NAMALWA (cell line): ENCODE measurements at places on chromosomes 12 and 14.

GRCh38 chr12:119505001-119505400, 88.6 kb upstream of the TMEM233 start:
- DNase-seq: no peak

DNA sequence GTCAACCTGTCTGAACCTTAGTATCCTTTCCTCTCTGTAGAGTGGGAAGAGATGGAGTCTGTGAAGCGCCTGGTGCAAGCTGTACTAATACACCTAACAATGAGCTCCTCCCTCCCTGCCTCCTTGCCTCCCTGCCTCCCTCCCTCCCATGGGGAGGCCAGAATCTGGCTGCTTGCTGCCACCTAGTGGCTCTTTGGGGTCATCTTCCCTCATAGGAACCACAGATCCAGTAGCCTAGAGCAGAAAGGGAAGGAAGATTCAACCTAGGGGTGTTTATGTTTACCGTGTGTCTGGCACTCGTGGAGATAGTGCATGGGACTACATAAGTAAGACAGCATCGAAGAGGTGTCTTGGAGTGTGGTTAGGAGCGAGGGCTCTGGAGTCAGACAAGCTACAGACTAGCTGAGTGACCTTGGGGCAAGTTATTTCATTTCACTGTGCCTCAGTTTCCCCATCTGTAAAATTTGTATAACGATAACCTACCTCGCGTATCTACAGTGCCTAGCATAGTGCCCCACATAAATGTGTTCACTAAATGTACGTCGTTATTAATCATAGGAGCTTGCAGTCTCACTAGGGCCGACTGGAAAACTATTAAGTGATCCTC, 35.5 kb upstream of the TSPAN9 start:
- DNase-seq: peak; percentile 95

DNA sequence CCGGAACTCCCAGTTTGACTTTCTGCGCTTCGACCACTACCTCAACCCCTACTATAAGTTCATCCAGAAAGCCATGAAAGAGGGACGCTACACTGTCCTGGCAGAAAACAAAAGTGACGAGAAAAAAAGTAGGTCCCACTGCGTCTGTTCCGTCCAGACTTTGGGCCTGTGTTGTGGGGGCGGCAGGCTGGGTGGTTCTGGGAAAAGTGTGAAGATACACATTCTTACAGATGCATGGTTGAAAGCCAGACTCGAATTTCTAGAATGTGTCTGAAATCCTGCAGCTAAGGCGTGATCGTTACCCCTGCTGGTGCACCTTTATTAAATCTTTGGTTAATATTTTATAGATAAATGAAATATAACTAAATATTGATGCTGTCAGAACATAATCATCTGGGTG, 14.6 kb downstream of the SFSWAP start:
- no peak for DNase-seq

DNA sequence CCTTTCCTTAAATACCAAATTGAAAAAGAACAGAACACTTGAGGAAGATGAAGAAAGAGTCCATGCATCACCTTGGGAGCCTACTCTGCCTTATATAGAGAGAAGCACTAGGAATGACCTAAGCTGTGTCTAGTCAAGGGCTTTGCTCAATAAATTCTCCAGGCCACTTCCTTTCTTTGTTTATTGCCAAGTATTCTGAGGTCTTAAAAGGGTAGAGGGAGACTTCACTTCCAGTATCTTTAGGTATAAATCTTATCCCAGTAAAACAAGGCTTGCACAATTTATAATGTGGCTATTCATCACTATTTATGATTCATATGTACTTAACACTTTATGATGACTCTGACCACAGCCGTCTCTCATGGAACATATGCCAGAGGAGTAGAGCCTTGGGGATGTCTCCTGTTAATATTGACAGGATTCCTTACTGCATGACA, 85.1 kb upstream of the ARHGAP5 start:
- DNase-seq: no peak

GRCh38 chr12:1830401-1830845, 10.1 kb downstream of the LRTM2 start:
- no peak for DNase-seq

DNA sequence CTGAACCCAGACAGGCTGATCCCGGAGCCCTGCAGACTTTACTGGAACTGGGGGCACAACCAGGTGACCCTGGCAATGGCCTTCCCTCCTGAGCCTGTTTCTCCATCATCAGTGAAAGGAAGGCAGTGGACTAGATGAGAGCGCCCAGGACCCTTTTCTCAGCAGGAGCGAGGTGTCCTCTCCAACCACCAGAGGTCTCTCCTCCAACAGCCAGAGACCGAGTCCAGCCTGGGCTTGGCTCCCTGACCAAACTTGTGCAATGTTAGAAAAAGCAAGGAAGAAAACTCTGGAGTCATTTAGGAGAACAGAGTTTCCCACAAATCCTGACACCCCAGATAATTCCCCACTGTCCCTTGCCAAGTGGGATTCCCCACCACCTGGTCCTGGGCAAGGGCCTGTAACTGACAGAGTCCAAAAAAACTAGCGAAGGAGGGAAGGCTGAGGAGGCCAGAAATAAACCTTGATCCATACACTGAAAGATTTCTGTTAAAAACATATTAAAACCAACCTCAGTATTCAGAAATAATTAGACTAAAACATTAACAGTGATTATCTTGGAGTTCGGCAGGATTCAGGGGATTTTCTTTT, 9.0 kb downstream of the RPS6KL1 start:
- peak; percentile 25 for DNase-seq

- DNase-seq: no peak
Observed at GRCh38 chr12:69947123-69947522, 122.1 kb downstream of the MYRFL start.

DNA sequence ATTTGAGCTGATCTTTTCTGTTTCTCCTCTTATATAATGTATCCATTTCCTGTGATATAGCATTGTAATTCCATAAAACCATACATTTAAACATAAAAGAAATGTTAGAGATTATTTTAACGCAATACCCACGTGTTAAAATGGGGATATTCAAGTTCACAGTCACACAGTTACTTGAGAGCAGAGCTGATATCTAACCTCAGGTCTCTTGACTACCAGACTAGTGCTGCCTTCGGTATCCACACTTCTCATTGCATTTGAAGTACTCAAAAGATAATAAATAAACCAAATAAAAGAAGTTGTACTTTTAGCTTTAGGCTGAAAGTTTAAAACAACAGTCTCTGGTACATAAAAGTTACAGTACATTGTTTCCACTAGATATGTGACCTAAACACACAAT, 2.9 kb downstream of the CLECL1 start:
- peak; percentile 82 for DNase-seq

GRCh38 chr14:54278087-54278486, 118.7 kb upstream of the CDKN3 start:
- peak; percentile 72 for DNase-seq

- DNase-seq: no peak
Observed at GRCh38 chr14:61227884-61228591, 53.1 kb downstream of the TMEM30B start.

DNA sequence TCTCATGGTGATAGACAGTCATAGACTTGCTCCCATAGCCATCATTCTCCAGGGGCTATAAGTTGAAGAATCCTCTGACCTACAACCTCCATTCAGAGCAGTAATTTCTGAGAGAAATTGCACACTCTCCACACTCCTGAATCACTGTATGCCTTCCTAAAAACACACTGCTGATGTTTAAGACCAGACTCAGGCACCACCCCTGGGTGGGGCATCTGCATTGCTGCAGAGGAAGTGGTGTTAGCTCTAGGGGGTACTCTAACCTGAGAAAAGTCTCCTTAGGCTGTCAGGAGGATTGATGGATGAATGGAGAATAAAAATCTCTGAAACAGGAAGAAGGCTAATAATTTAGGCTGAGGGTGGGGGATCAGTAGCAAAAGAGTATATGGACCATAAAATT, 436.1 kb downstream of the DAD1 start:
- no peak for DNase-seq

DNA sequence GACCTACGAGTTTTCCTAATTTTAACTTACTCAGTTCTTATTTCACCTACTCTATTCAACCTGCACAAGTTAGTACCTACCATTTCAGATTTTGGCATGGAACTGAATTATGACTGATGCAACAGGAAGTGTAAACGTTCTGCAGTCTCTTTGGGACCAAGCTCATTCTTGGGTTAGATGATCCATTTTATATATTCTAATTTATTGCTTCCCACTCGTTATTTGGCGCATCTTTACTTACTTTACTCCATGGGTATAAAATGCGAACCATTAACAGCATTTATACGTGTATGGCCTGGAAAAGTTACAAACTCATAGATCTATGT, 1.0 kb upstream of the EML1 start:
- DNase-seq: no peak

- DNase-seq: peak; percentile 49
Observed at GRCh38 chr12:52139579-52140062, 52.2 kb downstream of the KRT80 start.

- DNase-seq: no peak
Observed at GRCh38 chr14:58048219-58048618, 103.8 kb downstream of the ARMH4 start.

- DNase-seq: peak; percentile 70
Observed at GRCh38 chr12:13233830-13234641, 37.5 kb downstream of the EMP1 start.

DNA sequence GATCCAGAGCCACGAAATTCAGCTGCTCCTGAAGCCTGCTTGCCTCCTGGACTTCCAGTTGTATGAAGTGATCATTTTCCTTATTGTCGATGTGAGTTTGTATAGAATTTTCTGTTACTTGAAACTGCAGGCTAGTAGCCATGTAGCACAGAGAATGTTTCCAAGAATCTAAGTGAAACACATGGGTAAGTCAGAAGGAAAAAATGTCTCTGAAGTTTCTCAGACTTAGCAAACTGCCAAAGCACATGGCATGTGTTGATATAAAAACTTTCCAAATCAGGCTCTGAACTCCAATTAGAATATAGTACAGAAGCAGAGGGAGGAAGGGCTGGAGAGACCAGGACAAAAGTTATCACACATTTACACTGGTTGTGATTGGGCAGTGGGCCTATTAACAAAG, 9.8 kb upstream of the PCNX1 start:
- no peak for DNase-seq
